ENCODE measurements at places on chromosomes 6 and 20. TPM values are rescaled to one million over a fixed set of nuclear protein-coding genes. Genes with fewer than 3 reads are reported as not detected.

The PPP1R3D gene
- 8.1 TPM for total RNA-seq

The AIF1 gene
- total RNA-seq = 46.1 TPM

The SIM1 gene
- total RNA-seq = not detected

The CALHM6 gene
- total RNA-seq = 15.8 TPM

The COL21A1 gene
- not detected for total RNA-seq

The SLC2A10 gene
- not detected for total RNA-seq

The TRIM10 gene
- not detected for total RNA-seq

The GABBR1 gene
- 39.4 TPM for total RNA-seq

The ZC3H12D gene
- total RNA-seq = 12.8 TPM

The ESF1 gene
- 10.9 TPM for total RNA-seq

The NINL gene
- total RNA-seq = 3.8 TPM

The ERMARD gene
- 29.3 TPM for total RNA-seq

The FILIP1 gene
- total RNA-seq = not detected

The ERVFRD-1 gene
- total RNA-seq = 0.08 TPM

The MEP1A gene
- not detected for total RNA-seq

The POU5F1 gene
- total RNA-seq = not detected

The KHDC1 gene
- total RNA-seq = 2.1 TPM

The CALHM4 gene
- total RNA-seq = not detected

The KCNK16 gene
- not detected for total RNA-seq

The SNX21 gene
- 0.70 TPM for total RNA-seq

The PTCRA gene
- total RNA-seq = not detected

The AGPAT4 gene
- total RNA-seq = 7.0 TPM

The NRSN1 gene
- total RNA-seq = not detected

The PRDM13 gene
- total RNA-seq = not detected
